ENCODE measurements at places on chromosomes 12 and 14.
A peak's percentile ranks its signal among the peaks of the same experiment; 100 is the strongest.

- DNase-seq: no peak
Measured at GRCh38 chr12:20547816-20548575, 147.1 kb upstream of the SLCO1C1 start.

DNA sequence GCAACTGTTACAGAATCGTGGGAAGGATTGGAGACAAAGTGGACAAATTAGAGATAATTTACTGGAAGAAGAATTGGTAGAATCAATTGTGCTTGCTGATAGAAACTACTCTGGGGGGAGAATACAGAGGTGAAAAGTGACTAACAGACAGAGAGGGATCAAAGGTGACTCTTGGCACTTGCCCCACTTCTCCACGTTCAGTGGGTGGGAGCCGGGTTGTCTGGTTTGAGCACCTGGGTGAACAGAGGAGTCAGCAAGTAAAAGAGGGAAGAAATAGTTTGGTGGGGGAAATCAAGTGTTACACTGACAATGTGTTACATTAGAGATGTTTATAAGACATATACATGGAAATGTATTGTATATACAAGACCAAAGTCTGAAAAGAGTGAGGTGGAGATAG is 69.1 kb downstream of the PPP2R5E start:
- DNase-seq: no peak

DNA sequence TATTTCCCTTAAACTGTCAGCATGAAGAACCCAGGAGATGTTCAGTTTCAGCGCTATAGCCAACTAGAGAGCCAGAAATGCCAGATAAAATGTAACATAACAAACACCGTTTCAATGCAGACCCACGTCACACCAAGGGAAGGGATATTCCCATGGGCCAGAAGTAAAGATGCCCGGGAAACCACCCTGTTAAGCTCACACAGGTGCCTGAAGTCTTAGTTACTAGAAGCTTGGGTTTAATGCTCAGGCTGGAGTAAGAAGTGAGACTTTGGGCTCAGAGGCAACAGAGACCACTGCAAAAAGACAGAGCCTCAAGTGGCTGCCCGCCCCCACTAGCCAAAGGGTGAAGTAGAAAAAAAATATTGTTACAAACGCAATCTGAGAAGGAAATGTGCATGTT is 52.3 kb downstream of the SYNE3 start:
- no peak for DNase-seq

DNA sequence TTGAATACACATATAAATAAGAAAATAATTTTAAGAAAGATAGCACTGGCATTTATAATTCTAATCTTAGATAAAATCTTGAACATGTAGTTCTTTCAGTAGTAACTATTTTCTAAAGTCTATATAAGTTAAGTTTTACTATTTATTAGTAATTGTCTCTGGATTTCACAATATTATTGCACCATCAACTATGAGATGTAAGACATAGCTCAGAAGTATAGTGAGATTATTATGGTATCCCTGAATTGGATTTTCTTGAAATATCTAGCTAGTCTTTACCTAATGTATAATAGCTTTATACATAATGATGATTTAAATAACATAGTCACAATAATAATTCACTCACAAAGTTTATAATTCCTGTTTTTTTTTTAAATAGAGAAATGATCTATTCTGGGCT is 6.7 kb downstream of the CLEC12A start:
- DNase-seq: no peak

DNA sequence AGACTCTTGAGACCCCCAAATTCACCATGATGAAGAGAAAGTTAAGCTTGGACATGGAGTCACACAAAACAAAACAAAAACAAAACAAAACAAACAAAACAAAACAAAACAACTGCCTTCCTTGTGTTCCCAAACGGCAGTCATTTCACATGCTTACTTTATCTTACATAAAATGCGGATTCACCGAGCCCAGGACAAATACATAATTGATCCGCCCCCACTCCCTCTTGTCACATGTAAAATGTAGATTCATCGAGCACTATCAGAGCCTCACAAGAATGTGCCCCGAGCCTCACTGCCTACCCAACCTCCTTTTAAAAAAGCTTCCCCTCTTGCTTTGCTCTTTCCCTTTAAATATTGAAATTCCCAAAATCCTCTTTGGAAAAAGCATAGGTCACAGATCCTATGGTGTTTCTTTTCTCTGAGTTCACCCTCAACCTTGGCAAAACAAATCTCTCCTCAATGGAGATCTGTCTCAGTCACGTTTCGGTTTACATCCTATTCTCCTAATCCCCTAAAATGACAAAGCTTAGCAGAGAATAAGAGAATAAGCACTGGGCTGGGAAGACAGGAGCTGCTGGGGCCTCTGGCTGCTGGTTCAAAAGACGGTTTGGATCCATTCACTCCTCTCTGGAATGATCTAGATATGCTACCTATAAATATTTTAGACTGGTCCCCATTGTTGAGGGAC is 83.7 kb downstream of the NINJ2 start:
- no peak for DNase-seq

GRCh38 chr14:23300687-23301223 is 1.9 kb downstream of the PPP1R3E start:
- peak; percentile 26 for DNase-seq

Data from CD4-positive, CD25-positive, alpha-beta regulatory T cell (primary cell).